ENCODE measurements at places on chromosomes 2 and 18.

DNA sequence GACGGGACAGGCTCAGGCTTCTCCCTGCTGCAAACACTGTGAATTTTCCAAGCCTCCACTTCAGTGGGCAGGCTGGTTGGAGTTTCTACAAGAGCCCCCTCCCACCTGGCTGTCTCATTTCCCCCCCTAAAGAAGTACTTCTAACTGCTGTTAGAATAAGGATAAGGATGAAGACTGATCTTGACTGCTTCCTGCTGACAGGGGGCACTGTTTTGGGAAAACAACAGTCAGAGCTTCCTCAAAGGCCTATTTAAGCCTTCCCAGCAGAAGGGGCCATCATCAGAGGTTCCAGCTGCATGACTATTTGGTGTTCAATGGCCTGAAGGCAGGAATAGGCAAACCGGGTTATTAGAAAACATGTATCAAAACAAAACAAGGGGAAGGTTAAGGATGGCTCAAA is 1162.8 kb downstream of the DSC3 start:
- DNase-seq, result no peak

DNA sequence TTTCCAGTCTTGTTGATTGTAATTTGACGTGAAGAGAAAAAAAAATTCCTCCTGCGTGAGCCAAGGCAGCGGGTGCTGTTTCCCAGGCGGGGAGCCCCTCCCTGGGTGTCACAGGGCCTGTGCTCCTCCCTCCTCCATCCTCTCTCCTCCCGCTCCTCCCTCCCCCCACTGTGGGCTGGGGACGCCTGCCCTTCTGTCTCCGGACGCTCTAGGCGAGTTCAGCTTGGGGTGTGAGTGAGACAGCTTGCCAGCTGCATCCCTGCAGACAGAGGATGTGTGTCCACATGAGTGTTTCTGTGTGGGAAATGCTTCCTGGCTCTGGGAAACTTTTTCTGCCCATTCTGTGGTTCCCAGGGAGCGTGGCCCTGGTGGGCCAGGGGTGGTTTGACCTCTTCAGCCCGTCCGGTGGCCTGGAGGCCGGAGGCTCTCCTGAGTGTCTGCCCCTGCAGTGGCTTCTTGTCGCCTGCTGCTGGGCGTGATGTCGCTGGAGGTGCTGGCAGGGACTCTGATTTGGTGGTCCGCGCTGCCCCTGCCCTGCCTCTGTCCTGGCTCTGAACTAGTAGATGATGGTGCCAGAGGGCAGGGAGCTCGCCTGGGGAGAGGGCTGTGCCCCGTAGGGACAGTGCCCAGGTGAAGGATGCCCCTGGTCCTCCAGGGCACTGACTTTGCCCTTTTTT is 96.4 kb downstream of the USP40 start:
- no peak for DNase-seq

DNA sequence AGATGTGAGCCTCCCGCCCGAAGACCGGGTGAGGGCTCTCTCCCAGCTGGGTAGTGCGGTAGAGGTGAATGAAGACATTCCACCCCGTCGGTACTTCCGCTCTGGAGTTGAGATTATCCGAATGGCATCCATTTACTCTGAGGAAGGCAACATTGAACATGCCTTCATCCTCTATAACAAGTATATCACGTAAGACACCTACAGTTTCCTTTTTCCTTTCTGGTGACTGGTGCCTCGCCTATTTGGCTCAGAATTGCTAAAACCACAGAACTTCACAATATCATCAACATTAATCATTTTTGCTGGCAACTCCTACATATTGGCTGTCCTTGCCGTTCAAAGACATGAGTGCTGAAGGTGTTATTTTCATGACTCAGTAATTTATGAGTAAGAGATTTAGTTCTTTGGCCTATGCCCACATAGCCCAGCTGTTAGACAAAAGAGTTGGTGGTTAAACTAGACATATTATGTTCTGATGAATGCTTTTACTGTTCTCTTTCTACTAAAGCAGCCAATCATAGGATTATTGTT is 2.2 kb downstream of the STAMBP start:
- DNase-seq, result peak; percentile 88

DNA sequence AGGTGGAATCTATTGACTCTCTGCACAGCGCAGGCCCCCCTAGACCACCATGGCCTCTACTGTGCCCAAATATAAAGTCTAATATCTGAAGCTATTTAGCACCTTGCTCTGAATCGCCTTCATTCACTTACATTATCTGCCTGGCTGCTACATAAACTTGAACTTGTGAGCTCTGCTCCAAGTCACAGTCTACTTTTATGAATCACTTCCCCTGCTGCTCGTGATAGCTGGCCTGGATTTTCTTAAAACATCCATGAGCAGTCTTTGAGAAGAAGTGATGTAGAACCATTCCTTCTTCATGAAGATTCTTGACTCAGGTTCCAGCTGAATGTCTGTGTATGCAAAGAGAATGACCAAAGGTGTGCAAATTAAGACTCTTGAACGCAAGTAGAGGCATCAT is 359.5 kb downstream of the RND3 start:
- DNase-seq, result peak; percentile 77

DNA sequence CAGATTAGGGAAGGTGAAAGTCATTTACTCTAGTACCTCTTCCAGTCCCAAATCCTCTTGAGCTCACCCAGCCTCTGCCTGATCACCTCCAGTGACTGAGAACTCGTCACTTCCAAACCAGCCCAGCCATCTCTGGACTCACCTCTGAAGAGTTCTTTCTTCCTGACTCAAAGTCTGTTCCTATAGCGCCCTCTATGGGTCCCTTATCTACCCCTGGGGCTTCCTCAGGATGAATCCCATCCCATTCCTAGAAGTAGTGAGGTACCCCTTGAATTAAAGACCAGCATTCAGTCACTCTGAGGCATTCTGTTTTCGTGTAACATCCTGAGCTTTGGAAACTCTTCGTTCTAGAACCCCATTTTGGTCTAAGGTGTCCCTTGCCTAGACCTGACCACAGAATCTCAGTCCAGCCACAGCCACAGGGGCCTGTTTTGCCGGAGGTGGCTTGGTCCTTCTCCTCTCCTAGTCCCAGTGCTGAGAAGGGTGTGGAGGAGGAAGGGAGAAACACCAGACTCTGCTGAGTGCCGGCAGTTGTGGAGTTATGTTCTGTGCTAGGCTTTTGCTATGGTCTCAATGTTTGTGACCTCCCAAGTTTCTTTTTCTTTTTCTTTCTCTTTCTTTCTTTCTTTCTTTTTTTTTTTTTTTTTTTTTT is 32.7 kb downstream of the SIX3 start:
- peak; percentile 82 for DNase-seq

DNA sequence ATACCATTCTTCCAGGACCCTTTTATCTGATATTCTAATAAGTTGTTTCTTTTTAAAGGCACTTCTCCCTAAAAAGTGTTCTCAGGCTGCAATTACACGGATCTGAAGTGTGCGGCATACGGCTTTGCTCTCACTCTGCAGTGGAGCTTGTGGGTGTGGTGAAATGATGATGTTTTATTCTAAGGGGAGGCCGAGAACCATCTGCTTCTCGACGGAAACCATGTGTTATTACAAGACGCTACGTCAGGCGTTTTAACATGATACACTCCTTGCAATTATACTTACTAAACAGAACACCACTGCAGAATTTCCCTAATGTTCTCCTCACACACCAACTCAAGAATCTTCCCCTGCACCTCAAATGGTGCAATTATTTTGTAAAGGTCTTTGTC is 34.9 kb upstream of the CTDP1 start:
- peak; percentile 80 for DNase-seq

DNA sequence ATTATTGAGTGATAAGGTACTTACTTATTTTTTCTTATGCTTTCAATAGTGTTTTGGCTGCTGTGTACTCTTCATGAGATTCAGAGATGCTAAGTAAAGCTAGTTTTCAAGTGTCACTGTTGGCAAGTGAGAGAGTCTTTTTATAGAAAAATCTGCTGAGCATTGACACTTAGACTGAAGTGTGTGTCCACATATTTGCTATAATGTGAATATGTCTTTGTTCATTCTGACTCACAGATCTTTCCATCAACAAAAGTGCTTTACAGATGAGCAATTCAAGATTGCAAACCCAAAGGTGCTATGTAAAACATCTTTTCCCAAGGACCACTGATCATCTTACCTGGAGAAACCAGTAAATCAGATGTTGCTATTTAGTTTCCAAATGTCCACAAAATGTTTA is 410.6 kb upstream of the FIGN start:
- DNase-seq, result no peak

GRCh38 chr2:70118798-70119454 is 31.6 kb downstream of the PCBP1 start:
- no peak for DNase-seq

- DNase-seq, result no peak
These were observed 850.2 kb upstream of the CELF4 start for GRCh38 chr18:38415811-38416210.

DNA sequence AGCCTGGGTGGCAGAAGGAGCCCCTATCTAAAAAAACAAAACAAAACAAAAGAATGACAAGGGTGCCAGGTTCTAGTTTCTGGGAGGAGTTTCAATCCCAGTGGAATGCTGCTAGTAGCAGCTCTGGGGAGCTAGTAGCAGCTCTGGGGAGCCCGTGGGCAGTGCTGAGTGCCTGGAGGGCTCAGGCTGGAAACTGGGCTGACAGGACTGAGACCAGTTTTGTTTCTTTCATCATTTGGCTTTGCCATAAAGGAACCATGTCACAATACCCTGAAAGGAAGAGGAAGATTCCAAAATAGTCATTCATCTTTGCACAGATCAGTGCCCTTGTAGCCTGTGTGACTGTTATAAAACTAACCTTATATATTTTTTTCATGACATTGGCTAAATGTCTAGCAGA is 10.6 kb downstream of the MFSD6 start:
- DNase-seq, result no peak

DNA sequence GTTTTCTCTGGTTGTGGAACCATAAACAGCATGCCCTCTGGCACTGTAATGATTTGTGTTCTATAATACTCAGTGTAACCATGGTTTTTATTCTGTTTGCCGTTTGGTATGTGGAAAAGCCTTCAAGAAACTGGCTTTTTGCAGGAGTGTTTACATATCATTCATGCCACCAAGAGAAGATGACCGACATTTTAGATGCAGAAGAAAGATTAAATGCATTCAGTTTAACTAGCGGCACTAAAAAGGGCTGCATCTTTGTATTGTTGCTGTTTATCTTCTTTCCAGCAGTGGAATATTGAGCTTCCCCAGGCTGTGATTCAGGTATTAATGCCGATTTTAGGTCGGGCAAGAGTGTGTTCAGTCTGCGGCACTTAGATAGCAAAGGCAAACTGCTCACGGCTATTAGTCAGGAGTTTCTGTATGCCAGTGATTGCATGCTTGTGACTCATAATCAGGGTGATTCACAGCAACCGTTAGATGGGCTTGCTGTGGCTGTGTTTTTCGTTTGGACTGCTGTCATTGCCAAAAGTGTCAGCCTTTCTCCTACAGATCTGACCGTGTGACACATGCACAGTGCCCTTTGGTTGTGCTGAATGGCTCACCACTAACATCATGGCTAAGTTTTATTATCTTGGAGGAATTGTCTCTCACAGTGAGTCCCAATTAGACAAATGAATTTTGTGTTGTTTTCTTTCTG is 479.7 kb downstream of the PARD3B start:
- peak; percentile 96 for DNase-seq

DNA sequence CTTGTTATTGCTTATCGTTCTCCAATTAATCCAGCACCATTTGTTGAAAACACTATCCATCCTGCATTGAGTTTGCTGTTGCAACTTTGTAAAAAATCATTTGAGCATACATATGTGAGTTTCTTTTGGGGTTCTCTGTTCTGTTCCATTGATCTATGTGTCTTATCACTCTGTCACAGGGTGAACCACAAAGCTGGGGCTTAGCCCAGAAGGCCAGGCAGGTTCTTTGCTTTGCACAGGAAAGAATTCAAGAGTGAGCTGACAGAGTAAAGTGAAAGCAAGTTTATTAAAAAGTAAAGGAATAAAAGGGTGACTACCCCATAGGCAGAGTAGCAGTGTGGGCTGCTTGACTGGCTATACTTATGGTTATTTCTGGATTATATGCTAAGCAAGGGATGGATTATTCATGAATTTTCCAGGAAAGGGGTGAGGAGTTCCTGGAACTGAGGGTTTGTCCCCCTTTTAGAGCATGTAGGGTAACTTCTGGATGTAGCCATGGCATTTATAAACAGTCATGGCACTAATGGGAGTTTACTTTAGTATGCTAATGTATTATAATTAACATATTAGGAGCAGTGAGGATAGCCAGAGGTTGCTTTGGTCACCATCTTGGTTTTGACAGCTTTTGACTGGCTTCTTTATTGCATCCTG is 46.8 kb downstream of the RNF138 start:
- DNase-seq, result no peak

DNA sequence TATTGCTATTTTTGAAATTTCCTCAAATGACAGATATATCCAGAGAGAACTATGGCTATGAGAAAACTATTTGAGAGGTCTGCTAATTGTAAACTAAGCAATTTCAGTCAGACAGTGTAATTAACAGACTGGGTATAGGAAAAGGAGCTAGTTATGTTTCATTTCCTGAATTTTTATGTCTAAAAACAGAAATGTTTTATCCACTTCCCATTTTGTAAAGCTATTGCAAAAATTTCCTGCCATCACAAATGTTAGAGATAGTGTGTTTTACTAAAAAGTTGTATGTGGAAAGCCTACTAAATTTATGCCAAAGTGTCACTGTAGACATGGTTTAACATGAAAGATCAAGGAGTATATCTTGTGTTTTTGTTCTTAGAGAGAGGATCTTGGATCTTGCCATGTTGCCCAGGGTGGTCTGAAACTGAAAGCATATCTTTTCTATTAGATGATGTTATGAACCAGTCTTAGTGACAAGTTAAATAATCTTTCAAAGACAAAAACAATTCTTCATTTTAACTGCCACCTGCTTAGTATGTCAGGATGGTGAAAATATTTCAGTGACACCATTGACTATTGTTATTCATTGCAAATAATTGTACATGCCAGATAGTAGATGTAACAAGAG is 40.5 kb upstream of the ITPRID2 start:
- DNase-seq, result no peak

DNA sequence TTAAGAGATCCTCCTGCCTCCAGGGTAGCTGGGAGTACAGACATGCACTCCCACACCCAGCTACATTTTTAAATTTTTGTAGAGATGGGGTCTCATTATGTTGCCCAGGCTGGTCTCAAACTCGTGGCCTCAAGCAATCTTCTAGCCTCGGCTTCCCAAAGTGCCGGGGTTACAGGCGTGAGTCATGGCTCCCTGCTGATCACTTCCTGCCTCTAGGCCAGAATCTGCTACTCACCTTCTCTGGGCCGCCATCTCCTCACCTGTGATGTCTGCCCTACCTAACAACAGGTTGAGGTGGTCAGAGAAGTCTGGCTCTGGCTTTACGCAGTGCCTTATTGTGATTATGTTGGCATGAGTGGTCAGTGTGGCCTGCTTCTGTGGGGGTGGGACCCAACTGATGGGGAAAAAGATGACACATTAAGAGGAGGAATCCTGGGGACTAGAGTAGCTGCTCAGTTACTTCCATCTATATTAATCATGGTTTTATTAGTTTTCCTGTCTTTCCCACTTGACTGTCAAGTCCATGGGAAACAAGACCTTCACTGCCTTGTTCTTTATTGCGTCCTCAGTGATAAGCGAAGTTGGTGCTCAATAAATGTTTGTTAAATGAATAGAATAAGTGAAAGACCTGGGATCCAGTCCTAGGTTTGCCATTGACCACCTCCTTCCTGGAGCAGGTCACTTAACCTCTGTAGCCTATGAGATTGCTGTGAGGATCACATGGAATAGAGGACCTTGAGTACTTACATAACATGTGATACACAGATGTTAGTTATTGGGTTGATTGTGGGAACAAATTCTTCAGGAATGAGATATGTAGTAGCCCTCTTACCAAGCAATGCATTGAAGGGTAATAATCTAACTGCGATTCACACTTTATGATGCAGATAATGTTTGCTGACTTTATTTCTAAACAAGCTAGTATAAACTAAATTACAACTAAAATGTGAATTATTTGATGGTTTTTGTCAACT is 15.7 kb downstream of the KCTD1 start:
- peak; percentile 56 for DNase-seq
